Aorta (tissue), 5 donors: ENCODE measurements at places on chromosomes 11 and 22. TPM values are rescaled to one million over a fixed set of nuclear protein-coding genes. Genes with fewer than 3 reads are reported as not detected.

MIF gene
- total RNA-seq, result 278 TPM

- DNase-seq, result no peak
- H3K4me3 ChIP-seq, result no peak overlapping the region
- no peak overlapping the region for H3K27ac ChIP-seq
- no peaks in the 10 kb centered on the region for H3K4me1 ChIP-seq
- peaks cover 3% of the 10 kb centered on the region for H3K36me3 ChIP-seq
Observed at GRCh38 chr11:6219359-6219758, 14.0 kb downstream of the C11orf42 start.

- no peak overlapping the region for H3K4me3 ChIP-seq
- no peak overlapping the region for H3K27ac ChIP-seq
- H3K27me3 ChIP-seq, result no peaks in the 10 kb centered on the region
- H3K36me3 ChIP-seq, result no peaks in the 10 kb centered on the region
Observed at GRCh38 chr11:8608652-8609051, 14.6 kb upstream of the STK33 start.

- H3K4me3 ChIP-seq, result no peak overlapping the region
- H3K27me3 ChIP-seq, result no peaks in the 10 kb centered on the region
Observed at GRCh38 chr22:26811647-26811992, 154.2 kb downstream of the MIAT start.

DNA sequence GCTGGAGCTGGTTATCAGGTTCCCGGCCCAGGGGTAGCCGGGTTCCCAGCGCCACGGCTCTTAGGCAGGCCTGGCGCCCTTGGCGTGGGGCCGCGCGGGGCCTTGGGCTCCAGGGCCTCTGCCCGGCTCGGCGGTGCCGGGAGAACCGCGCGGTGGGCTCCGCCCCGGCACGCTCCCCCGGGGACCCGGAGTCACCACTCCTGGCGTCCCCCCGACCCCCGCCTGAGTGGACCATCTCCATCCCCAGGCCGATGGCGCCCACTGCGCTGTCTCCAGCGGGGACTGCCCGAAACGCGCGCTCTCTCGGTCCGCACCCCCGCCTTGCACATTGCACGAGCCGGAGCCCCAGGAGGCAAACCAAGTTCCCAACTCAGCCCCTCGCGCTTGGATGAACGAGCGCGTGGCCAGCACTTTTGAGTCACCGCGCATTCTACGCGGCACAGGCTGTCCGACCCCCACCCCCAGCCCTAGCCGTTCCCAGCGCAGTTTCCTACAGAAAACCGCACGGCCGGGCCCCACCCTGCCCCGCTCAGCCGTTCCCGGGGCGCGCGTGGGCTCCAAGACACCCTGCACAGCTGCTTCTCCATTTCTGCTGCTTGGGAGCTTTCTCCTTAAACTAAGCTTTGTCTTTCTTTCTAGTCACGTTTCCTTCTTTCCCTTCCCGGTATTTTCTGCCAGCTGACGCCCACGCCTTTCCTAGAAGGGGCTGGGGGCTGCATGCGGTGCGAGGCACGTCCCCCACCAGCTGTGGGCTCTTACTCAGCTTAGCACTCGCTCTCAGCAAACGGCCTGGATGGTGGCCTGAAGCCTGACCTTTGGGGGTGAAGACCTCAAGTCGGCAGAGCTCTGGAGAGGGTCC lies 650 bp upstream of the CHID1 start:
- H3K27ac ChIP-seq, result peak overlapping the region; percentile 16
- DNase-seq, result peak; percentile 87
- no peaks in the 10 kb centered on the region for H3K36me3 ChIP-seq
- H3K4me1 ChIP-seq, result no peaks in the 10 kb centered on the region
- no peaks in the 10 kb centered on the region for H3K27me3 ChIP-seq
- peak overlapping the region; percentile 82 for H3K4me3 ChIP-seq
